Nephron progenitor cell (in vitro differentiated cells): ENCODE measurements at places on chromosomes 2 and 18.
A peak's percentile ranks its signal among the peaks of the same experiment; 100 is the strongest.

DNA sequence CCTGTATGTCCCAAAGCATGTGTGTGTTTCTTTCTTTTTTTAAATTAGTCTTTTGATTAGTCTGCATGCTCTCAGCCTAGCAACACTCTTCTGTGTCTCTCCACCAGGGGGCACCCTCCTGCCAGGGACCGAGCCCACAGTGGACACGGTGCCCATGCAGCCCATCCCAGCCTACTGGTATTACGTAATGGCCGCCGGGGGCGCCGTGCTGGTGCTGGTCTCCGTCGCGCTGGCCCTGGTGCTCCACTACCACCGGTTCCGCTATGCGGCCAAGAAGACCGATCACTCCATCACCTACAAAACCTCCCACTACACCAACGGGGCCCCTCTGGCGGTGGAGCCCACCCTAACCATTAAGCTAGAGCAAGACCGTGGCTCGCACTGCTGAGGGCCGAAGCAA lies 93.8 kb downstream of the NRP2 start:
- DNase-seq: peak; percentile 62

DNA sequence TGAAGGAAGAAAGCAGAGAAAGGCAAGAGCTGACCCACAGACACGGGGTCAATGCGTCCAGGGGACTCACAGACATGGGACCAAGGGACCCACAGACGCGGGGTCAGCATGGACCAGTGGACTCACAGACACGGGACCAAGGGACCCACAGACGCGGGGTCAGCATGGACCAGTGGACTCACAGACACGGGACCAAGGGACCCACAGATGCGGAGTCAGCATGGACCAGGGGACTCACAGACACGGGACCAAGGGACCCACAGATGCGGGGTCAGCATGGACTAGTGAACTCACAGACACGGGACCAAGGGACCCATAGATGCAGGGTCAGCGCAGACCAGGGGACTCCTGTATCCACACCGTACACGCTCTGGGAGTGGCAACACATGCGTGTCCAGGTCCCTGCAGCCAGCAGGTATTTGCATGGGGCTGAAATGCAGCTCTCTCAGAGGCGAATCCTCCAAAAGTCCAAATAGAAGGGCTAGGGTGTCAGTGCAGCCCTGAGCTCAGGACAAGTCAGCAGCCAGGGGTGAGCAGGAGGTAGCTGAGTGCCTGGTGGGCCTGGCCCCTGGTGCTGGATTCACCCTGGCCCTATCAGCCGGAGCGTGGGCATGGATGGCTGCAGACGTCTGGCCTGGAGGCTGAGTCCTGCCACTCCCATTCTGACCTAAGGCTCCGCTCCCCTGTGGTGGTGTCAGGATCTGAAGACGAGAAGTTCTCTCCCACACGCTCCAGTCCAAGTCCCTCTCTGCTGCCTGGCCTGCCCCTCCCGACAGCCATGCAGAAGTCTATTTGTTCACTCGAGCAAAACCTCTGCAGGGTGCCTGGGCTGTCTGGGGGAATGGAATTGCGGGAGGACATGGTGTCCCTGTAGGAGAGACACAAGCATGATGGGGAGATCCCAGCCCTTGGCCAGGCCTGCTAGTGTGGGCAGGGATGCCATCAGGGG lies 28.5 kb downstream of the TMEM18 start:
- DNase-seq: peak; percentile 47

DNA sequence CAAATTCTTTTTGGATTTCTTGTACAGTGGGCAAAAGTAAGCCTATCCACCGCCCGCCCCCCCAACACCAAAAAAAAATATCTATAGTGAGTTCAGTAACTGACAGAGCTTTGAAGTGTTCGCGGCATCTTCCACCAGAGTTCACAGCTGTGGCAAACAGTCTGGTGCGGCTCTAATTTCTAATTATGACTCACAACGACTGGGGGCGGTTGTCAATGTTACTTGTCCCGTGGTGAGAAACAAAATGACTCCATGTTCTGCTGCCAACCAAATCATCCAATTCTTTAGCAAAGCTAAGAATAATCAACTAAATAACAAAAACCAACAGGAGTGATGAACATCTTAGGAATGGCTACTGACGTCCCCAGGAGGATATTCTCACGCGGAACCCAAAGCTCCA lies 392.5 kb upstream of the SALL3 start:
- DNase-seq: no peak

GRCh38 chr2:17363846-17364245 lies 154.4 kb downstream of the RAD51AP2 start:
- no peak for DNase-seq

DNA sequence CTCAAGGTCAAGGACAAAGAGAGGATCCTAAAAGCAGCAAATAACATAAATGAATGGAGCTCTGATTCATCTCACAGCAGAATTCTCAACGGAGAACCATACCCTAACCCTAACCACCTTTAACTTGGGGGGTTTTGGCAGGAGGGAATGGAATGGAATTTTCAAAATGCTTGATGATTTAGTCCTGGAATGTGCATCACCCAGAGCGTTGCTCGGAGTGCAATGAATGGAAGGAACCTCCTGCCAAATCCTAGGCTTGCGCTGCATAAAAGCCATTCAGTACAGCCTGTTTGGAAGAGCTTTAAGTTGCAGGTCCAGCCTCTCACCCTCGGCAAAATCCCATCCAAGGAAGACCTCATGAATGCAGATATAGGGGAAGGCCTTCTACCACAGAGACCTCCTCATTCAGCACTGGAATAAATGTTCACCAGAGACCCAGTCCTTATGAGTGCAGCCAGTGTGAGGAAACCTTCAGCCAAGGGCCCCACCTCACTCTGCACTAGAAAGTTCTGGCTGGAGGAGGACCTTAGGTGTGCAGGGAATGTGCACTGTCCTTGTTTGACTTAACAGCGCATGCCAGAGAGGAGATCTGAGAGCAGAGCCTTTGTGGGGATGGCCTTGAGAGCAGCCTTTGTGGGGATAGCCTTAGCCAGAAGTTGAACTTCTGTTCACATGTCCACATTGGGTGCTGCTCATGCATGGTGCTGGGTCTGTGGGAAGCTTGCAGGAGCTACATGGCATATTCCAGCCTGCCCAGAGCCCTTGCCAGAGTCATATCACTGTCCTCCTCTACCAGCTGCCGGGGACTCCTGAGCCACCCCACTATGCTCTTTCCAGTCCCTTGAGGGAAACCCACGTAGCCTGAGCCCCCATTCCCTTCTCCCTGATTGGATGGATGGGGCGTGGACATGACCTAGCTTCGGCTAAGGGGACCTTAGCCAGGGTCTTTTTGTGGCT lies 30.5 kb downstream of the ASB1 start:
- no peak for DNase-seq

GRCh38 chr2:8303322-8303832 lies 378.5 kb upstream of the ID2 start:
- DNase-seq: no peak
